ENCODE measurements at places on chromosomes 16 and 17.

GRCh38 chr17:47700471-47701449 is 6.8 kb downstream of the TBKBP1 start:
- no peak for DNase-seq

GRCh38 chr16:59030923-59031485 is 296.9 kb upstream of the GOT2 start:
- DNase-seq, result no peak

- DNase-seq, result no peak
Observed at GRCh38 chr16:88459366-88460073, 6.4 kb downstream of the ZFPM1 start.

DNA sequence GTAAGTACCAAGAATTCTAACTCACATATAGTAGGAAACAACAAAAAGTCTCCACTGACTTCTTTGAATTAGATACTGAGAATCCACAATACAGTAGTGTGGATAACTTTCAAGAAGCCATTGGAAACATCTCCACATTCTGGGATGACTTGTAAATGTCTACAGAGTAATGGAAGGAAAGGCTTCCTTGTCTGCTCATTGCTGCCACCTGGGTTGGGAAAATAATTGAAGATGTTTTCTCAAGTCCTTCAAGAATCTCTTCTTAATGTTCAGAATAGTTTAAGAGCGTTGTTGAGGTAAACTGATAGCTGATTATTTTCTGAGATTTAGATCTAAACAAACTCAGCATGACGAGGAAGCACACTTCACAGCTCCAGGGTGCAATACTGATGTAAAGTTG is 14.0 kb downstream of the CPSF4L start:
- no peak for DNase-seq

DNA sequence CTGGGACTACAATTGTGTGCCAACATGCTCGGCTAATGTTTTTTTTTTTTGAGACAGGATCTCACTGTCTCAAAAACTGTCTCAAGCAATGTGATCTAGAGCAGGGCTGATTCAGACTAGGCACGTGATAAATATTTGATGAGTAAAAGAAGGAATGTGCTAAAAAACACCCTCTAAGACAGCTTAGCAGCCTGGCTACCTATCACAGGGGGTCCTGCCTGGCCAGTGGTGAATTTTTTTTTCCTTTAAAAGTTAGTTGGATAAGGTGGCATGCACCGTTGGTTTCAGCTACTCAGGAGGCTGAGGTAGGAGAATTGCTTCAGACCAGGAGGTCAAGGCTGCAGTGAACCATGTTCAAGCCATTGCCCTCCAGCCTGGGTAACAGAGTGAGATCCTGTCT is 14.8 kb upstream of the GPATCH8 start:
- no peak for DNase-seq

DNA sequence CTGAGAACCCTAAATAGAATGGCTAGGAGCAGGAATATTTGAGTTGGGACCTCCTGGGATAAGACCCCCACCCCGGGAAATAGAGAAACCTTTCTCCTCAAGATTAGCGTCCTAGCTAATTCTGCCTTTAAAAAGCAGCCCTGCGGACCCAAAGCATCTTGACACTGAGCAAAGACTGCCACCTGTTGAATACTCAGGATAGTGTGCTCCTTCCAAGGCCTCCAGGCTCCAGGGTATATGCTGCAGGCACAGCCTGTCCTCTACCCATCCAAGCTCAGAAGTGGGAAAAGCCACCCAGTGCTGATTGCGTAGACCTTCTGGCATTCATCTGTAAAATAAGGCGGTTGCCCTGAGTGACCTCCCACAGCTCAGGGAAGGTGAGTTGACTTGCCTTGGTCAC is 456.2 kb upstream of the DYNLRB2 start:
- DNase-seq, result no peak

DNA sequence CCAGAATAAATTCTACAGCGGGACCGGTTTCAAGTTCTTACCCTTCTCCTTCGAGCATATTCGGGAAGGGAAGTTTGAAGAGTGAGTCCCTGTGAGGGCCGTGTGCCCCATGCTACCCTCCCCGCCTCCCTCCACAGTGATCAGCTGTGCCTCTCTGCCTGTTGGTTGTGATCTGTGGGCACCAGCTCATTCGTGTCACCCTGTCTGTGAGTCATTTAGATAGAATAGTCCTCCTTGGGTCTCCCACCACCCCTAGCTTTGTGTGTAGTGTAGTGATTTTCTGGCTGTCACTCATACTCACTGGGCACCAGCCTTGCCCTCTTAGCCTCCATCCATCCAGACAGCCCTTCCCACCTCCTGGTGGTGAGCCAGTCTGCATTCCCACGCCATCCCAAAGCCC is 15.0 kb upstream of the NAGLU start:
- DNase-seq, result no peak
